ENCODE measurements at places on chromosomes 12 and 14.

DNA sequence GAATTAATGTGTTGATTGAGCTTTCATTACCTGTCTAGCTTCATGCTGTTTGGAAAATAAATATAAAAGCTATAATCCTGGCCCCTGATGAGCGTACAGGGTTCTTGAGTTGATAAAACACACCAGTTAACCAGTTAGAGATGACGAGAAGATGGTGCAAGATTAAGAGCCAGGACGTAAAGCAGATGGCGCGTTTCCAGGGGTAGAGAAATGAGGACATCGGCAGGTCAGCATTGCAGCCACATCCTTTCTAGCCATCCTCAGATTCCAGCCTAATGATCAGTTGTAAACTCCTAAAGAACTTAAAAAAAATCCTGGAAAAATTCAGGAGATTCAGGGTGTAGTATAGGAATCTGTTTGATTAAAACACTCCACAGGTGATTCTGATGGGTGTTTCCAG lies 203.7 kb downstream of the CACNA1C start:
- no peak for DNase-seq

GRCh38 chr14:53663709-53664108 lies 292.9 kb downstream of the BMP4 start:
- no peak for DNase-seq

GRCh38 chr14:50383618-50384225 lies 13.0 kb downstream of the CDKL1 start:
- no peak for DNase-seq

GRCh38 chr12:108752387-108752786 lies 21.1 kb upstream of the CORO1C start:
- DNase-seq, result no peak

- no peak for DNase-seq
These were observed 26.1 kb upstream of the ETV6 start for GRCh38 chr12:11623382-11623781.

GRCh38 chr12:101459642-101460346 lies 15.3 kb upstream of the SPIC start:
- no peak for DNase-seq

- DNase-seq, result no peak
These were observed 459.0 kb downstream of the DPF3 start for GRCh38 chr14:72434856-72435255.

DNA sequence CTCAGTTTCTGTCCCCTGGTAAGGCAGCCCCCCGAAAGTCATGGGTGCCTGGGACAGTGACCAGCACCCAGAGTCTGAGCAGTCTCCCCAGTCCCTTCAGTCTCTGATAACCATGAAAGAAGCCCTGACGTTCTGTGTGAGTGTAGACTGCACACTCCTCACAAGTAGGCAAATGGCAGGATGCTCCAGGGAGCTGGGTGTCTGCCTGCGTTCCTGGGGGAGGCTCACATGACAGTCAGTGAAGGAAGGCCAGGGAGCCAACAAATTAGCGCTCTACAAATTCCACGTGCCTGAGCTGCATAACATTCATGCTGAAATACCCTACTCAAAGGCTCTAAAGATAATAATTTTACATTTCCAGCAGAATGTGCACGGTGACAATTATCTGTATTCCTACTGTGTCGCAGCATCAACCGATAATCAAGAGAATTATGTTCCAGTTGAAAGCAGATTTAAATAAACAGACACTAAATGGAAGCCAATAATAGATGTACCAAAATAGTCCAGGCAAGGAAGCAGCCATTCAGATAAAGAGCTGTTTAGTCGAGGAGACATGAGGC lies 56.3 kb downstream of the ASCL1 start:
- DNase-seq, result no peak

- DNase-seq, result no peak
These were observed 80.4 kb upstream of the CLEC14A start for GRCh38 chr14:38336298-38336697.

- DNase-seq, result peak; percentile 39
These were observed 702 bp downstream of the FAM222A start for GRCh38 chr12:109714141-109714912.
